T-cell (primary cell): ENCODE measurements at places on chromosomes 5 and 9. TPM values are rescaled to one million over a fixed set of nuclear protein-coding genes. Genes with fewer than 3 reads are reported as not detected.

Gene ALDH7A1
- total RNA-seq: 1.2 TPM

Gene TAF1L
- total RNA-seq: not detected

Gene MEGF10
- total RNA-seq: 0.89 TPM

Gene IRF1
- 859 TPM for total RNA-seq

Gene LCN9
- total RNA-seq: not detected

Gene COL15A1
- 0.19 TPM for total RNA-seq

Gene DND1
- 5.5 TPM for total RNA-seq

Gene HAVCR1
- 4.1 TPM for total RNA-seq

Gene RNF44
- total RNA-seq: 297 TPM

Gene IRX1
- total RNA-seq: not detected

Gene INSL6
- total RNA-seq: not detected

Gene LCN12
- 3.3 TPM for total RNA-seq

Gene TLR4
- 0.08 TPM for total RNA-seq

Gene TOR2A
- total RNA-seq: 15.5 TPM

Gene NRG2
- 0.15 TPM for total RNA-seq

Gene RGS7BP
- total RNA-seq: not detected

Gene TAF11L5
- not detected for total RNA-seq

GRCh38 chr5:83911367-83911919 lies 190.8 kb upstream of the HAPLN1 start:
- H3K4me3 ChIP-seq: no peak overlapping the region
- H3K36me3 ChIP-seq: no peaks in the 10 kb centered on the region

GRCh38 chr9:122812736-122813135 lies 12.8 kb downstream of the OR1K1 start:
- no peak for DNase-seq
- peaks cover 14% of the 10 kb centered on the region for H3K4me1 ChIP-seq
- no peak overlapping the region for H3K4me3 ChIP-seq
- H3K27ac ChIP-seq: no peak overlapping the region
- H3K36me3 ChIP-seq: peaks cover 3% of the 10 kb centered on the region
- no peaks in the 10 kb centered on the region for H3K27me3 ChIP-seq

GRCh38 chr9:8725635-8726034 lies 926.1 kb upstream of the DMAC1 start:
- H3K4me3 ChIP-seq: no peak overlapping the region
- H3K27me3 ChIP-seq: no peaks in the 10 kb centered on the region
- H3K27ac ChIP-seq: no peak overlapping the region
- DNase-seq: no peak
- no peaks in the 10 kb centered on the region for H3K4me1 ChIP-seq
- H3K36me3 ChIP-seq: no peaks in the 10 kb centered on the region

- no peak overlapping the region for H3K4me3 ChIP-seq
- H3K27ac ChIP-seq: no peak overlapping the region
- no peak for DNase-seq
- no peaks in the 10 kb centered on the region for H3K36me3 ChIP-seq
- H3K4me1 ChIP-seq: no peaks in the 10 kb centered on the region
- H3K27me3 ChIP-seq: no peaks in the 10 kb centered on the region
These were observed 576.7 kb upstream of the ADAMTS16 start for GRCh38 chr5:4563400-4563799.

DNA sequence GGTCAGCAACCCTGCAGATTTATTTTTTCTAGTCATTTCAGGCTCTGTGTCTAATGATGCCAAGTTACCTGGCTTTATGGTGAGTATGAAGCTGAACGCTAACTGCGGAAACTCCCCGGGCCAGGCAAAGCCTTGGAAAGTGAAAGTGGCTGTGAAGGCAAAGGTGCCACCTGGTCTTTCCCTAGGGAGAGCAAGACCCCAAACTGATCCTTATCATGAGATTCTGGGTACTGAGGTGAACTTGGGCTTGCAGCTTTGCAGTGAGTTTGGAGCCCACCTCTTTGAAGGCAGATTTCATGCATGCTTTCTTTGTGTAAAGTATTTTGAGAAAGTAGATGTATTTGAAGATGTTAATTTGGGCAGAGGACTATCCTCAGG lies 63.3 kb downstream of the CARTPT start:
- no peak overlapping the region for H3K27ac ChIP-seq
- no peak for DNase-seq
- H3K4me3 ChIP-seq: no peak overlapping the region
- peaks cover 4% of the 10 kb centered on the region for H3K27me3 ChIP-seq
- H3K36me3 ChIP-seq: no peaks in the 10 kb centered on the region

GRCh38 chr5:67361932-67362729 lies 165.5 kb upstream of the CD180 start:
- H3K27ac ChIP-seq: no peak overlapping the region
- H3K36me3 ChIP-seq: no peaks in the 10 kb centered on the region
- H3K27me3 ChIP-seq: no peaks in the 10 kb centered on the region
- H3K4me3 ChIP-seq: no peak overlapping the region

- no peaks in the 10 kb centered on the region for H3K4me1 ChIP-seq
- H3K4me3 ChIP-seq: no peak overlapping the region
- no peak for DNase-seq
- no peaks in the 10 kb centered on the region for H3K36me3 ChIP-seq
- H3K27me3 ChIP-seq: no peaks in the 10 kb centered on the region
- H3K27ac ChIP-seq: no peak overlapping the region
These were observed 52.6 kb upstream of the TNC start for GRCh38 chr9:115170358-115171073.

DNA sequence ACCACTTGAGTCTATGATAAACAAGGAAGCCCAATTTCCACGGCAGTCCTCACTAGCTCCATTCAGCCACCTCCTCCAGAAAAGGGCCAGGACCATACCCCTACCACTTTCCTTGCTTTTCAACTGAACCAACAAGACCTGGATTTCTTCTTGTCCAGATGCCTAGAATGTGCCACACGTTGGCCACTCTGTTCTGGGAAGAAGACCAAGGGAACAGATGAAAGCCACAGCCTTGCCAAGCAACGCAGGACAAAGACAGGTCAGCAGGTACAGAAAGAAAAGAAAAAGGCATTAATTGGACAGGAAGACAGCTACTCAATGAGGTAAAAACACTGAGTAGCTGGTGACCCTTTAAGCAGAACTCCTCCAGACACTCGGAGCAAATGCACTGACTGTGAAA lies 2.2 kb downstream of the CCNJL start:
- no peak overlapping the region for H3K27ac ChIP-seq
- H3K27me3 ChIP-seq: no peaks in the 10 kb centered on the region
- DNase-seq: no peak
- no peaks in the 10 kb centered on the region for H3K36me3 ChIP-seq
- peaks cover 10% of the 10 kb centered on the region for H3K4me1 ChIP-seq

DNA sequence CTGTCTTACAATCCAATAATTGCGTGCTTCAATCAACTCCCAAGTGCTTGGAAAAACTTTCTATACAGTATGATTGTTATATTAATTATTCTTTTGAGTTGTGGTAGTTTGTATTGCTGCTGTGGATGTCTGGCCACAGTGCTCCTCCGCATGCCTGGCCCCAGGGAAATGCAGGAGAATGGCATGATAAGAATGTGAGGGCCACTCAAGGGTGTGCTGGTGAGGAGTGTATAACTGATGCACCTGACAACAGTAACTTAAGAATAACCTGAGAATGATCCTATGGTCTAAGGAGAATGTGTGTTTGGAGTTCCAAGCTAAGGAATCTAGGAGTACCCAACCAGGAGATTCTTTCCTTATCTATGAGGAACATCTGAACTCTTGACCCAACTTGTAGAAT lies 152.9 kb upstream of the APC start:
- peaks cover 7% of the 10 kb centered on the region for H3K27me3 ChIP-seq
- H3K4me1 ChIP-seq: no peaks in the 10 kb centered on the region
- DNase-seq: no peak
- H3K36me3 ChIP-seq: no peaks in the 10 kb centered on the region
- H3K4me3 ChIP-seq: no peak overlapping the region

DNA sequence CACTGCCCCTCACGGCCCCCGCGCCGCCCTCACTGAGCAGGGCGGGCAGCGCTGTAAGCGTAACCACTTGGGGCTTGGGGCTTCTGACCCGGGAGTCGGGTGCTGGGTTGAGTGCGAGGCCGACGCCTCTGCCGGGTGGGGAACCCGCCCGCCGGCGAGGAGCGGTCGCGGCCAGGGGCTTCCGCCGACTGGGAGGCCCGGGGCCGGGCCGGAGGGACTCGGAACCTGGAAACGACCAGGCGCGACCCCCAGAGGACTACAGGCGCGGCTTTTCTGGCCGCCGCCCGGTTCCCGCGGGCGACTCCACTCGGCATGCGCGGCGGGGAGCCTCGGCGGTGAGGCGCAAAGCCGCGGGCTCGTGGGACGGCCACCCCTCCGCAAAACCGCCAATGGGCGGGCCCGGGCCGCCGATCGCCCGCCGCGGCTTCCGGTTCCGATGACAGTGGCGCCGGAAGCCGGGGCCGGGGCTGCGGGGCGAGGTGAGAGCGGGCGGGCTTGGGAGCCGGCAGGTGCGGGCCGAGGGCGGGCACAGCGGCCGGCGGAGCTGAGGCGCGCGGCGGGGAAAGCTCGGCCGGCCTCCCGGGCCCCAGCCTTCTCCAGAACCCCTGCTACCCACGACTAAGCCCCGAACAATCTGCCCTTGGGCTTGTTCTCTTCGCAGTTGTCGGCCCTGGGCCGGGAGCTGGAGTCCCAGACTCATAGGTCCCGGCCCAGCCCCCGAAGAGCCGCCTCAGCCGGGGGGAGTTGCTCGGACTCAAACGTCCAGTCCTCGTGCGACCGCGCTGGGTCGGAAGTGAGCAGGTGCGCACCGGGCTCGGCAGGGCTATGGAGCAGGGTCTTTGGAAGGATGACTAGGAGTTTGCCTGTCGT lies at the start of gene RMND5B:
TSS of gene RMND5B (plus strand) at position 439 of the 870 bp plus-strand sequence. CDS start 7,106 bp downstream, outside the sequence.
- H3K4me1 ChIP-seq: peaks cover 5% of the 10 kb centered on the region
- no peaks in the 10 kb centered on the region for H3K36me3 ChIP-seq
- peak within 1 kb of the TSS; percentile 69 for H3K4me3 ChIP-seq
- no peaks in the 10 kb centered on the region for H3K27me3 ChIP-seq

GRCh38 chr5:98187945-98188344 lies 585.5 kb upstream of the RGMB start:
- no peak for DNase-seq
- no peak overlapping the region for H3K27ac ChIP-seq

- H3K4me1 ChIP-seq: no peaks in the 10 kb centered on the region
- peaks cover 4% of the 10 kb centered on the region for H3K27me3 ChIP-seq
- no peak for DNase-seq
- H3K27ac ChIP-seq: no peak overlapping the region
- no peak overlapping the region for H3K4me3 ChIP-seq
These were observed 141.7 kb downstream of the MYO10 start for GRCh38 chr5:16794269-16794913.

- no peak overlapping the region for H3K4me3 ChIP-seq
- H3K36me3 ChIP-seq: no peaks in the 10 kb centered on the region
- H3K27ac ChIP-seq: no peak overlapping the region
- peaks cover 14% of the 10 kb centered on the region for H3K4me1 ChIP-seq
These were observed 150.7 kb upstream of the RASA1 start for GRCh38 chr5:87116825-87117512.

DNA sequence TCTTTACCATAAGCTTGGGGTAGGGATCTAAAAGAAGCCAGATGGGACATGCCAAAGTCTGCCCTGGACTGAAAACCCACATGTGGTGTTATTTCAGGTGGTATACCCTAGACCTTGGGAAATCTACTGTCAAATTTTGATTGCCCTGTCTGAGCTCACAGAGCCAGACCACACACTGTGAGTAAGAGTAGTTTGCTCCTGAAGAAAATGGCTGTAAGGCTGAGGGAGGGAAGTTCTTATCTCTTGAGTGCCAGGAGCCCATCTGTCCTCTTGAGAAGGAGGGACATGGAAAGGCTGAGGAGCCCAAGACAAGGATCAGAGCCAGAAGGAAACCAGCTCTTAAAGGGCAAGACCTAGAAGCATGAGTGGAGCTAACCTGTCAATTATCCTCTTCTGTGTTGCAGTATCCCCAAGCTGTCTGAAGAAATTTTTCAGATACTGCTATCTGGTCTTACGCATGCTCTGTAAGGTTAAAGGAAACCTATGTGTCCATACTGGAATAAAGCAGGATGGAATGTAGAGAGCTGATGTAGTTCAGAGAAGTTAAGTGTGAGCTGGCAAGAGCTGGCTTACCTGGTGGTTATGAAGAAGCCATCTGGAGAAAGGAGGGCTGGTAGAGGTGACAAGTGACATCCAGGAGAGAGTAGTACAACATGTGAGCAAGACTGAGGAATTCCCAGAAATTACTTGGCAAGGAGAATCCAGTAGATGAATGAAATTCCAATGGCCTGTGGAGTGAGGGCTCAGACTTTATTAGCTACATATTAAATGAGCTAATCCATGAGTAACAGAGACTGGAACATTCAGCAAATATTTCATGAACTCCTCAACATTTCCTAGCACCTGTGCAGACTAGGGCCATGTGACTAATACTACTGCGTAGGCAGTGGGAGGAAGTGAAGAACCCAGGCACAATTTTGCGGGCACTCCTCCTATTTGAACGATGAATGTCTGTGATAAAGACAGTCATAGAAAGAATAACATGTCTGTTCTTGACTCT lies 389.1 kb upstream of the KIF2A start:
- H3K4me3 ChIP-seq: no peak overlapping the region
- DNase-seq: no peak
- H3K36me3 ChIP-seq: no peaks in the 10 kb centered on the region
- H3K27me3 ChIP-seq: peaks cover 2% of the 10 kb centered on the region

DNA sequence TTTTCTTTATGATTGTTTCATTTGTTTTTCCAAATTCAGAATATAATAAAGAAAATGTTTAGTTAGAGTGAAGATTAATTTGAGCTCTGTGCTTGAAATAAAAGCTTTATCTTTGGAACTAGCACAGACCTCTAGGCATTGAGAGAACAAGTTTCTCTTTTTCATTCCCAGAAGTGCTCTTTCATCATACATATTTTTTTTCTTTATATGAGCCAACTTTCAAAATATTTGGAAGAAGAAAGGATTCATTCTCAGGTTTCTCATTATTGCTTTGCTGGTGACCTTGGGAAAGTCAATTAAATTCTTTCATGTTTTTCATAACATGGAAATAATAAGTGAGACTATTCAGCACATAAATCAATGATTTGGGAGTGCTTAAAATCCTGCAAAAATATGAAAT lies 16.8 kb downstream of the CTXN3 start:
- no peak overlapping the region for H3K27ac ChIP-seq
- H3K36me3 ChIP-seq: no peaks in the 10 kb centered on the region
- H3K27me3 ChIP-seq: no peaks in the 10 kb centered on the region
- DNase-seq: no peak

DNA sequence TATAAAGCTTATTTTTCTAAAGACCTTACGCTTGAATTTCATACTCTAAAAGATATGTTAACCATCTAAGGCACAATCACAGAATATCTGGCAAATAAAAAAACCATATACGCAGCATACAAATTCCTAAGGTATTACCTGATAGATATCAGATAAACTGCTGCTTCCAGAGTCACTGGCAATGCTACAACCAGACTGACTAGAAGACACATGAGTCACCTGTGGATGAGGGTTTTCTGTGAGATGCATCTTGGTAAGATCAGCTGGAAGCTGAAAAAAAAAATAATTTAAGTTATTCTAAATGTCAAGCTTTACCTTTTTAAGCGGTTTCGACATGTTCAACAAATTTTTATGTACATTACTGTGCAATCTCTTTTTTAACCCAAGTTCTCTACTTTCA lies 113.8 kb downstream of the RAPGEF6 start:
- H3K4me1 ChIP-seq: peaks cover 14% of the 10 kb centered on the region
- no peaks in the 10 kb centered on the region for H3K27me3 ChIP-seq
- no peak for DNase-seq
